Common myeloid progenitor, CD34-positive (primary cell): ENCODE measurements at places on chromosomes 7 and 10.

DNA sequence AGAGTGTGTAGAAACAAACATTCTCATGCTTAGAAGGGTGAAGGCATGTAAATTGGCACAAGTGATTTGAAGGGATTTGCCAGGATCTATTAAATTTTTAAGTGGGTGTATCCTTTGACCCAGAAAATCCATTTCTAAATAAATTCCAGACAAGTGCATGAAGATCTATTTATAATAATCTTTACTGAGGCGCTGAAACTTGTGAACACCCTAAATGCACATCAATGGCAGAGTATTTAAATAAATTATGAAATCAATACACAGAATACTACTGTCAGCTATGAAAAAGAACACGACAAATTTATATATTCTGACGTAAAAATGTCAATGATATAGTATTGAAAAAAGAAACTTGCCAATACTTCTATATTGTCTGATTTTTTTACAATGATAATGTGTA is 17.9 kb downstream of the ZNF777 start:
- H3K27ac ChIP-seq = no peak overlapping the region
- DNase-seq = no peak
- H3K27me3 ChIP-seq = no peaks in the 10 kb centered on the region
- no peak overlapping the region for H3K4me3 ChIP-seq
- no peaks in the 10 kb centered on the region for H3K4me1 ChIP-seq

GRCh38 chr7:1025743-1026581 is 18.4 kb upstream of the GPR146 start:
- H3K27ac ChIP-seq = no peak overlapping the region
- H3K27me3 ChIP-seq = no peaks in the 10 kb centered on the region
- H3K4me3 ChIP-seq = no peak overlapping the region
- no peak for DNase-seq
- H3K4me1 ChIP-seq = peaks cover 35% of the 10 kb centered on the region
- H3K36me3 ChIP-seq = peaks cover 23% of the 10 kb centered on the region

GRCh38 chr10:11504566-11505285 is 106.7 kb downstream of the USP6NL start:
- no peaks in the 10 kb centered on the region for H3K4me1 ChIP-seq
- no peak for DNase-seq
- H3K27ac ChIP-seq = no peak overlapping the region
- H3K27me3 ChIP-seq = no peaks in the 10 kb centered on the region
- H3K36me3 ChIP-seq = peaks cover 2% of the 10 kb centered on the region
- no peak overlapping the region for H3K4me3 ChIP-seq

DNA sequence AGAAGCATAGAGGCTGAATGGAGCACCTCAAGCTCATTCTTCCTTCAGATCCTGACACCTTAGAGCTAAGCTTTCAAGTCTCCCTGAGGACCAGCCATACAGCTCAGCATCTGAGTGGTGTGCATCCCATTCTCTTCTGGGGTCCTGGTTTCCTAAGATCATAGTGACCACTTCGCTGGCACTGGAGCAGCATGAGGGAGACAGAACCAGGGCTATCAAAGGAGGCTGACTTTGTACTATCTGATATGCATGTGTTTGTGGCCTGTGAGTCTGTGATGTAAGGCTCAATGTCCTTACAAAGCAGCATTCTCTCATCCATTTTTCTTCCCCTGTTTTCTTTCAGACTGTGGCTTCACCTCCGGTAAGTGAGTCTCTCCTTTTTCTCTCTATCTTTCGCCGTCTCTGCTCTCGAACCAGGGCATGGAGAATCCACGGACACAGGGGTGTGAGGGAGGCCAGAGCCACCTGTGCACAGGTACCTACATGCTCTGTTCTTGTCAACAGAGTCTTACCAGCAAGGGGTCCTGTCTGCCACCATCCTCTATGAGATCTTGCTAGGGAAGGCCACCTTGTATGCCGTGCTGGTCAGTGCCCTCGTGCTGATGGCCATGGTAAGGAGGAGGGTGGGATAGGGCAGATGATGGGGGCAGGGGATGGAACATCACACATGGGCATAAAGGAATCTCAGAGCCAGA is 31.0 kb downstream of the PRSS2 start:
- H3K36me3 ChIP-seq = peaks cover 26% of the 10 kb centered on the region
- H3K27me3 ChIP-seq = no peaks in the 10 kb centered on the region
- no peak overlapping the region for H3K27ac ChIP-seq
- DNase-seq = no peak
- peaks cover 48% of the 10 kb centered on the region for H3K4me1 ChIP-seq
- no peak overlapping the region for H3K4me3 ChIP-seq

DNA sequence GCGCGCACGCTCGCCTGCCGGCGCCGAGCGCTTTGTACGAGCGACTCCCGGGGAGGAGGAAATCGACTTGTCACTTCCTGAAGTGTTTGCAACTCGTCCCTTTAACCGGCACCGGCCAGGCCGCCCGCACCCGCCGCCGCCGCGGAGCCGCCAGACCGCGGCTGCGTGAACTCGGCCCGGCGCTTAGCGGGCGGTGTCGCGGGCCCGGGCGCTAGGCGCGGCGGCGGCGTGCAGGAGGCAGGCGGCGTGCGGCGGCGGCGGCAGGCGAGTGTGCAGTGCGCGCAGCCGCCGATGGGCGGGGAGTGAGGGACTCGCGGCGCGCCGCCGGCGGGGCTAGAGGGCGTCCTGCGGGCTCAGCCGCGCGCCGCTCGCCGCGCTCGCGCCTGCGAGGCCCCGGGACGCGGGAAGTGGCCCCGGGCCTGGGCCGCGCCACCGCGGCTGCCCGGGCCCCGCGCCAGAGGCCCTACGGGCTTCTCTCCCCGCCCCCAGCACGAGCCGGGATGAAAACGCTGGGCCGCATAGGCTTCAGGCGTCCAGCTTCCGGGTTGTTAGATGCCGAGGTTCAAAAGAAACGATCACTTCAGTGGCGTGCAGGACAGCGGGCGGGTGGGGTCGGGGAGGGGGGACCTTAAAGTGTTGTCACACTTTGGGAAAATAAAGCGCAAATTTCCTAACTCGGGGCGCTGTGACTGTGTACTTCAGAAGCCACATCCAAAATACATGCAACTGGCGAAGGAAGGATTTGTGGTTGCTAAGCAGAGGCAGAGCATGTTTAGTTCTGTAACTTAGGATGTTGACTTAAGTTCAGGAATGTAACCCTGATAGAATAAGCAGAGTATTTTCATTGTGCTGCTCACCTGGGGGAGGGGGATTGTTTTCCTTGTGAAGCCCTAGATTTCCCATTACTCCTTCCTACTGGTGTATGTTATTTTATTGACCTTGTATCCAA is at the start of gene FAM53B:
FAM53B (minus strand) TSS at position 277 of the 949 bp plus-strand sequence. CDS start 37,665 bp downstream, outside the sequence.
- H3K36me3 ChIP-seq = peaks cover 4% of the 10 kb centered on the region
- peak within 1 kb of the TSS; percentile 73 for H3K4me3 ChIP-seq
- H3K27ac ChIP-seq = no peak within 1 kb of the TSS
- peak; percentile 89 for DNase-seq
- H3K4me1 ChIP-seq = peaks cover 17% of the 10 kb centered on the region

GRCh38 chr7:137474540-137475026 is 131.1 kb upstream of the PTN start:
- DNase-seq = no peak
- H3K4me1 ChIP-seq = no peaks in the 10 kb centered on the region
- H3K4me3 ChIP-seq = no peak overlapping the region
- no peaks in the 10 kb centered on the region for H3K27me3 ChIP-seq
- no peaks in the 10 kb centered on the region for H3K36me3 ChIP-seq
